ENCODE measurements at places on chromosomes 7 and 10.

- no peak for DNase-seq
Observed at GRCh38 chr7:120272701-120273475, at the start of gene KCND2. Gene KCND2, plus strand, starts transcription at chr7:120273175.

DNA sequence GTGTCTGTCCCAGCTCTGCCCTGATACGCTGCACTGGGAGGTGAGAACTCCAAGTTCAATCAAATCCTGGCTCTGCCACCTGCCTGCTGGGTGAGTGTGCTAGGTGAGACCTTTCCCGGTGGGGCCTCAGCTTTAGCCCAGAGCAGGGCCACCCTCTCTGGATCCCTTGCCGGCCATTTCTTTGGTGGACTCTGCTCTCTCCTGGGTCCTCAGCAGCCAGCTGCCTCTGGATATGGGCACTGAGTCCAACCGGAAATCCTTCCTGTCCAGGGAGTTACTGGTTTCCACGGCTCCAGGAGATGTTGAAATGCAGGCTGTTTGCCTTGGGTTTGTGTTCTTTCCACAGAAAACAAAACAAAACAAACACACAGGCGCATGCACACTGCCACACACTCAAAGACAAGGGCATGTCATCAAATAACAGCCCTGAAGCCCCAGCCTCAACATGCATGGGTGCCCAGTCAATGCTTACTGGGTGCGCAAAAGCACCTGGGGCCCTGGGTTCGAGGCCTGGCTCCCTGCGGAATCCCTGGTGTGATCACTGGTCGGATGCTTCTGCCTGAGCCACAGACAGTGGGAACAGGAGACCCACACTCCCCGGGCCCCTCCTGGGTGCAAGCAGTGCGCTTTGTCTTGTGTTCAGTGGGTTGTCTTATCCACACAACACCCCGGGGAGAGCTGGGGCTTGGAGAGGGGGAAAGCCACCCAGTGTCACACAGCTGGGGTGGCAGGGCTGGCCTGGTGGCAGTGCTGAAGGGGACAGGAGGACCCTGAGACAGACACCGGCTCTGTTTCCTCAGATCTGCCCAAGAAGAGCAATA, 33.1 kb downstream of the PPIF start:
- no peak for DNase-seq

- DNase-seq, result no peak
Observed at GRCh38 chr7:78465894-78466293, 667.3 kb downstream of the PHTF2 start.

- DNase-seq, result no peak
Observed at GRCh38 chr7:158820656-158821055, 8.7 kb downstream of the ESYT2 start.

DNA sequence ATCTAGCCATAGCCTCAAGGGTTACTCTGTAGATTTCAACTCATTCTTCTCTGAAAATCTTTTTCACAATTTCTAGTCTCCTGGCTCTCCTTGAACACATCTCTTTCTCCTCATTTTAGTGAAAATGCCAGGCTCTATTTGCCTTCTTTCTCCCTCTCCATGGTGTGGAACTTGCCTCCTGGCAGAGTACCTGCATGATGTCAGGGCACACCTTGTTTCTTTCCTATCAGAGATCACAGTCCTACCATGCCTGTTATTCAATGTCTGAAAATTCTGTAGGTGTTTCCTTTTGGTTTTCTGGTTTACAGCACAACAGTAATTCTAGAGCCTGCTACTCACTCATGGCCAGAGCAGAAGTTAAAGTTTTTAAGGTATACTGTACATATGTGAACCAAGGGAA, 237.8 kb downstream of the ADK start:
- DNase-seq, result no peak

GRCh38 chr7:132311733-132312132, 264.5 kb downstream of the PLXNA4 start:
- no peak for DNase-seq

DNA sequence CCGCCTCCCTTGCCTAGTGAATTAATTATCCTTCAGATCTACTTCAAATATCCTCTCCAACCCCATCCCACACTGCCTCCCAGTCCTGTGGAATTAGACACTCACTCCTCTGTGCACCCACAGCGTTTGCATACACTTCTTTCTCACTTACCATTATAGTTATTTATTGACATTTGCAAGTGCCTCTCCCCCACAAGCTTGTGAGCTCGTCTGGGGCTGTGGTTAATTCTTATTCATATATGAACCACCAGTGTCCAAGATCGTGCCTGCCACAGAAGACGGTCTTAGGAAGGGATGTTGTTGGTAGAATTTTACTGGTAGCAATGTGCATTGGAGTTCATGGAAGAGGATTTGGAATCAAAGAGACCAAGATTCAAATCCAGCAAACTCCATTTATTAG, 68.1 kb upstream of the AOAH start:
- DNase-seq, result no peak

- DNase-seq, result no peak
Observed at GRCh38 chr10:73647211-73647874, 6.1 kb upstream of the MYOZ1 start.

DNA sequence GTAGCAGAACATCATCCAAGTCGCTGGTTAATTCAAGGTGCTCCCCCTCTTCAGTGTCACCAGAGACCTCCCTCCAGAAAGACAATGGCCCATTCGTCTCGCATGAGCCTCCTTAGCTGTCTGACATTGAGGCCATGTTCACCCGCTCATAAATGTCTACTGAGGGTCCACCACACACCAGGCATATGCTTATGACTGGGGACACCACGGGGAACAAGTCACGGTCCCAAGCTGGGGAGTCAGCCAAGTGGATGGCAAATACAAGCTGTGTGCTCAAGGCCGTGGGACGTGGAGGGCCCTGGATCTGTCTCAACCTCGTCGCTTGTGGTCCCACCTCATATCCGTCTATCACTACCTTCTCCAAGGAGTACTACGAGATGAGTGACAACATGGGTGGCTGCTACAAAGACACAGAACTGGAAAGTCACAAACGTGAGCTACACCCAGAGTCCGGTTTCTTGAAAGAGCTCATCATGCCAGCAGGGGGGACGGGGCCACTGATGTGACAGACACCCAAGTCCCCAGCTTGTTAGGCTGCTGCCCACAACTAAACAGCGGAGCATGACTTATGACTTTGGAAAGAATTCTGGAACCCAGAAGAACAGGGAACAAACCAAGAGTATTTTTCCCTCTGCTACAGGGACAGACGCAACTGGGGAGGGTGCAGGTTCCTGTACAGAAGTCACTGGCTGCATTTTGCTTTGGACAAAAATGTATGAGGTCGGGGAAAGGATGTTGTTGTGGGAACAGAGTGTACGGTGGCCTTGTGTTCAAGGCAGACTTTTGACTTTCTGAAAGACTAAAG, 189.6 kb downstream of the COBL start:
- no peak for DNase-seq

DNA sequence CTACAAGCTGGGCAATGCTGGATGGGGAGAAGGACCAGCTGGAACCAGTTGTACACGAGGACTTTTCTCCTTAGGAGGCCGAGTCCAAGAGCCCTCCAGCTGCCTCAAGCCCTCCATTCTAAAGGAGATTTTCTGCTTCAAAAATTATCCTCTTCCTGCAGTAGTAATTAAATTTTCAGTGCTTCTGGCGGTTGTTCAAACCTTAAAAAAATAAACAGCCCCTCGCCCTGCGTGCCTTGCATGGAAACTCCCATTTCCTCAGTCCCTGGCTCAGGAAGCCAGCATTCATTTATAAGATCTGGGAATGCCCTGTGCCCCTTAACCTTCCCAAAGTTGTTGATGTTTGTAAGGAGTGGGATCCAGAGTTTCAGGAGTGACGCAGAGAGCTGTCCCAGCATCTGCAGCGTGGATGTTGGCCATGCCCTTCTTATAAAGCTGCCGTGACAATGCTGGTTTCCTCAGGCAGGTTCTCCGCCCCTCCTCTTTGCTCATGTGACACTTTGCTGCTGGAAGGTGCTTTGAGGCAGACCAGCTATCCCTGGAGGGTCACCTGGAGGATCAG, 24.0 kb upstream of the ACTR3B start:
- DNase-seq, result no peak

DNA sequence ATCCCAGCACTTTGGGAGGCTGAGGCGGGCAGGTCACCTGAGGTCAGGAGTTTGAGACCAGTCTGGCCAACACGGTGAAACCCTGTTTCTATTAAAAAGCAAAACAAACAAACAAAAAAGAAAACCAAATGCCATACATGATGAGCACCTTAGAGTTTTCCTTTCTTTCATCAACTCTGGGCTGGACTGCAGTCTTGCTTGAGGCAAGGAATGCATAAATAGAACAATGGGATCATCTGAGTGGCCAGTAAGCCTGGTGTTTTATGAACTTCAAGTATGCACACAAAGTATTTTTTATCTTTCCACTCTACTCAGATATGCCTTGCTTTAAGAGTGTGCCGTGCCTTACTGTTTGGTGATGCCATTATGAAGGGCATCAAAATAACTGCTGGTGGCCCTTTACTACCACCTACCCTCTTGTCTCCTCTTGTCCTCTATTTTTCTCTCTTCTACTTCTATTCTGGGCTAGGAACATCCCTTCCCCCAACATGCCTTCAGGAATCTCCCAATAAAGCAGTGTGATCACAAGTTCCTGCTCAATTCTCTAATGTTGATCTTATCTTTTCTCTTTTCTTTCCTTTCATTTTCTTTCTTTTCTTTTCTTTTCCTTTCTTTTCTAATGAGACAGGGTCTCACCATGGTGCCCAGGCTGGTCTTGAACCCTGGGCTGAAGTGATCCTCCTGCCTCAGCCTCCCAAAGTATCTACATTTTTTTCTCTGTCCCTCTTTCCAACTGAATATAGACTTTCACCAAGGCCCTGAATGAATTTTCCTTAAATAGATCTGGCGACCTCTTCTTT, 10.2 kb downstream of the SCD start:
- no peak for DNase-seq

DNA sequence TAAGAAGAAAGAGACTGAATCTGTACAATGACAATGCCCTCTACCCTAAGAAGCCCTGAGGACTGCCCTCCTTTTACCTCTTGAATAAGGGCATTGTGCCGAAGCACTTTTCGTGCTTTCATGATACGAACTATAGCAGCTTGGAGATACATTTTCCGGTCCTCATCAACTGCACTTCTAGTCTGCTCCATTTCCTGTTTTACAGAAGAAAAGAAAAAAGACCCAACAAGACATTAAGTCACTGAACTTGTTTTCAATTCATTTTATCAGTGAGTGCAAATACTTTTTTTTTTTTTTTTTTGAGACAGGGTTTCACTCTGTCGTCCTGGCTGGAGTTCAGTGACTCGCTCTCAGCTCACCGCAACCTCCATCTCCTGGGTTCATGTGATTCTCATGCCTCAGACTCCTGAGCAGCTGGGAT, 78.4 kb downstream of the CUL2 start:
- DNase-seq, result no peak

DNA sequence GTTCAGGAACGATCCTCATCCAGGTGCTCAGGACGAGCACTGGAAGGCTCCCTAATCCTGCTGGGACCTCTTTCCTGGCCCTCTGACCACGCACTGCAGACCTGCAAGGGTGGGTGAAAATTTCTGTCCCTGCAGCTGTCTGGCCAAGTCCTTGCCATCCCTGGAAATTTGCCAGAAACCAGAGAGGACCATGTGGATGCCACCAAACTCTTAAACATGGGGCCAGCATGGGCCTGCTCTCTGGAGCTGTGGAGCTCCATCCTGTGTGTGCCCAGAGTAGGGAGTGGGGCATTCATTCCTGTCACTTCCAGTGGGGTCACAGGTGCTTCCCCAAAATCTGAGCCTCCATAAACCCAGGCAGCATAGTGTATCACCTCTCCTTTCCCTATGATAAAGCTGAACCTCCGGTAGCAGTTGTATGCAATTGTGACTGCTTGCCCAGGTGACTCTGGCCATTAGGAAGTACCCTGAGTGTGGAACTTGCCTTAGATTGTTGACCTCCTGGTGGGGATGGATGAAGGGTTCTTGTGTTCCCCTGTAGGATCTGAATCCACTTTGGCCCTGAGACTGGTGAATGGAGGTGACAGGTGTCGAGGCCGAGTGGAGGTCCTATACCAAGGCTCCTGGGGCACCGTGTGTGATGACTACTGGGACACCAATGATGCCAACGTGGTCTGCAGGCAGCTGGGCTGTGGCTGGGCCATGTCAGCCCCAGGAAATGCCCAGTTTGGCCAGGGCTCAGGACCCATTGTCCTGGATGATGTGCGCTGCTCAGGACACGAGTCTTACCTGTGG, 57.1 kb downstream of the DMBT1 start:
- DNase-seq, result no peak

Data from NCI-H187 (cell line).